HCT116 (cell line): ENCODE measurements at places on chromosomes 7 and 10. TPM values are rescaled to one million over a fixed set of nuclear protein-coding genes. Genes with fewer than 3 reads are reported as not detected.
A peak's percentile ranks its signal among the peaks of the same experiment; 100 is the strongest.

AZGP1 gene
- total RNA-seq = 1.1 TPM

GRCh38 chr10:19169684-19170083, 121.1 kb downstream of the MALRD1 start:
- H3K27ac ChIP-seq = no peak overlapping the region
- no peaks in the 10 kb centered on the region for H3K36me3 ChIP-seq
- H3K4me1 ChIP-seq = no peaks in the 10 kb centered on the region
- DNase-seq = no peak
- H3K4me3 ChIP-seq = no peak overlapping the region

DNA sequence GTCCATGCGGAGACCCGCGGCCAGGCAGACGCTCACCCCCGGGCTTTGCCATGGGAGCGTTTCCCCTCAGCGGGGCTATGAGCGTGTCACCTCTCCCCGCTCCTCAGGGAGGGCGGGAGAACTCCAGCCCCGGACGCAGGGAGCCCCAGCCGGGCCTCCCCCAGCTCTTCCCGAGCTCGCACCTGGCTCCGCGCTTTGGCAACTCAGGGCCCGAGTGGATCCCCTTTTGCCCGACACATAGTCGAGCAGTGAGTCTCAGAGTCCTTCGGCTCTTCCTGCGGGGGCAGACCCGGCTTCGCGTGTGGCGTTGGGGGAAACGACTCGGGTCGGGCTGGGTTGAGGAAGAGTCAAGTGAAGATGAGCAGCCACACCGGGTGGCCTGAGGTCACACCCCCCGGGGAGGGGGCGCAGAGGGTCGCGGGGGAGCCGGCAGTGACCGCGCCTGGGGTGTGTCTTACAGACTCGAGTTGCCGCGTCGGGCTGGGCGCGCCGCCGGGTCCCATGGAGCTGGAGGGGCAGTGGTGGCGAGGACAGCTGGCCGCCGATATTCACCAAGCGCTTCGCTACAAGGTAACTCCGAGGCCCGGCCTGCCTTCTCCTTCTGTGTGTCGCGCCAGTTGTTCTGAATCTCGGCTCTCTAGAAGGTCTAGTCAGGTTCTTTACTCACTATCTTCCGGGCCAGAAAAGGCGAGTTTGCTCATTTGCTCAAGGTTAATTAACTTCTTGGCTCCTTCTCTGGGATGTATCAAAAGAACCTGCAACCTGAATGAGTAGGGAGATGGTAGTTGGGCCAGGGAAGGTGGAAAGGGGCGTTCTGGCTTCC, 721 bp downstream of the CCNJ start:
- H3K4me3 ChIP-seq = peak overlapping the region; percentile 70
- peak overlapping the region; percentile 70 for H3K27ac ChIP-seq
- no peaks in the 10 kb centered on the region for H3K36me3 ChIP-seq
- DNase-seq = no peak
- H3K4me1 ChIP-seq = peaks cover 18% of the 10 kb centered on the region
- no peaks in the 10 kb centered on the region for H3K27me3 ChIP-seq

DNA sequence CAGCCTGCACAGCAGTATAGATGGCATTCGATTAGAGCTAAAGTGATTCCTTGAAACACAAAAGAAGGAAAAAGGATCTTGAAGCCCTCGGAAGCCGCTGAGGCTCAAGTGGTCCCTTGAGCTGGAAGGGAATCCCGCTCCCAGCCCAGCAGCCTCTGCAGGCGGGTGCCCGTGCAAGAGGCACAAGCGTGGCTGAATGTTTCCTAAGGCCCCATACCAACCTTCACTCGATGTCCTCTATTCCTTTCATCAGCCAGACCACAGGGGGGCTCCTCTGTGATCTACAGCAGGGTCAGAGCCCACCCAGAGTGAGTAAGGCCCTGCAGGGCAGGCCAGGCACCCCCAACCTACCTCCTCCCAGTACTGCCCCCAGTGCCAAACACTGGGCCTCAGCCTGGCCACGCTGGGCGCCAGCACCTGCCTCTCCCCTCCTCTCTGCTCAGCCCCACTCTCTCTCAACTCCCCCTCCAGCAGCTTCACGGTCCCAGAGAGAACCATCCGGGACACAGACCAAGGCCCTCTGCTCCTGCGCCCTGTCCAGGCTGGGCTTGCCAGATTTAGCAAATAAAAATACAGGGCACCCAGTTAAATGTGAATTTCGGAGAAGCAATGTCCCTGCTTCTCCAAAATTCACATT, 30.5 kb downstream of the EBF3 start:
- no peak overlapping the region for H3K27ac ChIP-seq
- DNase-seq = no peak
- no peaks in the 10 kb centered on the region for H3K4me1 ChIP-seq
- no peak overlapping the region for H3K4me3 ChIP-seq
- no peaks in the 10 kb centered on the region for H3K36me3 ChIP-seq

- H3K36me3 ChIP-seq = no peaks in the 10 kb centered on the region
- H3K27ac ChIP-seq = no peak overlapping the region
- no peaks in the 10 kb centered on the region for H3K4me1 ChIP-seq
- H3K27me3 ChIP-seq = peaks cover 12% of the 10 kb centered on the region; the same call in 1 of the 2 replicates
- DNase-seq = no peak
- H3K4me3 ChIP-seq = no peak overlapping the region
Measured at GRCh38 chr10:76440426-76440825, 1009.0 kb downstream of the LRMDA start.

GNGT1 gene
- total RNA-seq = 0.91 TPM

DNA sequence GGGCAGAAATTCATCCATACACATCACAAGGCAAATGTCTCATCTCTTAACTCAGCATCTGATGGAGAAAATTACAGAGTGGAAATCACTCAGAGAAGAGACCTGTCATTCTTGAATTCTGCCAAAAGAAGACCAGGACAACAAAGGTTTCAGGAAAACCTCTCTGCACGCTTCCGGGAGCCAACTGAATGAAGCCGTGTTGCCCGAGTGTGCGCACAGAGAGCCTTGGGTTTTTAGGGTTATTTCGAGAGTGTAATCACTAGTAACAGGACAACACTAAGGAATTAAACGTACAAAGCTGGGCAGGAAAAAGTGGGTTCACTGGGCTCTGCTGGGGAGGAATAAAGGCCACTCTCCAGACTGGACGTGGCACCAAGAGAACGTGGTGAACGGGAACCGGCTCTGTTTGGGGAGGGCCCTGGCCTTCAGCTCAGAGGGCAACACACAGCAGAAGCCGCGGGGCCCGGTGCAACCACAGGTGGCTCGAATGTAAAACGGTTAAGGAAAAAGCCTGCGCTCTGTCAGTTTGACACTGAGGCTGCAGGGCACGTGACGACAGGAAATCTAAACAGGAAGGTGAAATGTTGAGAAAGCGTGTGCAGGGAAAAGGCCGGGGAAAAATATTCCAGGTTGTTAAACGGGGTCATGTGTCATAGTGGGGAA, 331.5 kb downstream of the DNAJB6 start:
- no peak for DNase-seq
- no peaks in the 10 kb centered on the region for H3K27me3 ChIP-seq
- H3K36me3 ChIP-seq = no peaks in the 10 kb centered on the region
- H3K27ac ChIP-seq = no peak overlapping the region; the same call in 1 of the 2 replicates
- no peak overlapping the region for H3K4me3 ChIP-seq
- peaks cover 47% of the 10 kb centered on the region for H3K4me1 ChIP-seq

GRCh38 chr7:44735403-44736165, 13.1 kb upstream of the ZMIZ2 start:
- H3K36me3 ChIP-seq = no peaks in the 10 kb centered on the region
- no peaks in the 10 kb centered on the region for H3K27me3 ChIP-seq
- peak overlapping the region; percentile 93 for H3K27ac ChIP-seq
- DNase-seq = peak; percentile 93
